ENCODE measurements at places on chromosomes 3 and 15.

- no peak for DNase-seq
These were observed 25.2 kb downstream of the ARPP21 start for GRCh38 chr3:35664460-35664919.

GRCh38 chr15:64883997-64884511 lies 27.6 kb upstream of the ANKDD1A start:
- peak; percentile 91 for DNase-seq

GRCh38 chr3:171743327-171744157 lies 66.7 kb downstream of the PLD1 start:
- no peak for DNase-seq

GRCh38 chr3:64437131-64437530 lies 211.9 kb upstream of the PRICKLE2 start:
- no peak for DNase-seq

- DNase-seq, result no peak
These were observed 184.0 kb upstream of the LYSMD4 start for GRCh38 chr15:99917252-99917651.

GRCh38 chr3:13139471-13140065 lies 66.3 kb upstream of the IQSEC1 start:
- DNase-seq, result no peak

DNA sequence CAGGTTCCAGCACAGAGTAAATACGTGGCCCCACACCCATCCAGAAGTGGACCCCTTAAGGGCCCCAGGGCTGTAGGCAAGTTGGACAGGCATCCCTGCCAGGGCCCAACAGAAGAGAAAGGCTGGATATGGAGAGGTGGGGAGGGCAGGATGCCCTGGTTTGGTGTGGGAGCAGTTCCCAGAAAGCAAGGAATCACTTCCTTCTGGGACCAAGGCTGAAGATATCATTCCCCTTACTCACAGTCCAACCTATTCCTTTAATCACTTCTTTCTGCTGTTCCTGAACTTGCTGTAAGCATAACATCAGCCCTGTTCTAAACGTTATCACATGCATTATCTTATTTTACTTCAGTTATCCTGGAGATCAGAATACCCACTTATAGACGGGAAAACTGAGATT lies 6.1 kb upstream of the MESP2 start:
- no peak for DNase-seq

DNA sequence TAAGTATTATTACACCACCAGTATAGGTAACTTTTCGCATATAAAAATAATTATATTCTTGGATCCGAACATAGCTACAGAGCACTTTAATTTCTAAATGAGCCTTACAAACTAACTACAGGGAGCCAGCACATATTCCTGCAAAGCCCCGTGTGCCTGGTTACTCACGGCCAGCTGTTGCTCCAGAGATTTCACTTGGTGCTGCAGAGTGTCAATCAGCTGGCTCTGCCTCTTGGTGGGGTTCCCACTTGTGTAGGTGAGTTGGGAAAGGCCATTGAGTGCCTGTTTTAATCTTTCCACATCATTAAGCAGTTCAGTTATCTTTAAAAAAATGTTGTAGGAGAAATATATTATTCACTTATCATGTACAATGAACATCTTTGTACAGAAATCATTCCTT lies 98.9 kb downstream of the UACA start:
- no peak for DNase-seq

DNA sequence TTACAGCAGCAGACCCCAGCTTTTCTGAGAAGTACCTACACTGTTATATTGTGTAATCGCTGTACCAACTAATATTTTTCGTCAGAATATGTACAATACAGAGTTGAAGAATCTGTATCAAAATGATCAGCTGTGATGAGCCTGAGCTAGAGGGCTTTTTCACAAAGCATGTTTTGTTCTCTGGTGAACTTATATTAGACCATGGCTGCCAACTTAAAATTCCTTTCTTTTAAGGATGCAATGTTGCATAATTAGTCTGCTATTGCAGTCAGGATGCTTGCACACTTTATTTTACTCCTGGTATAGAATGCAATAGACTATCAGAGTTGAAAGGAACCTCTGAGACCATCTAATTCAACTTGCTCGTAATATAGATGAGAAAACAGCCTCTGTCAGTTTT lies 127.8 kb downstream of the RBMS3 start:
- DNase-seq, result no peak

GRCh38 chr15:53910852-53911251 lies 67.4 kb upstream of the UNC13C start:
- DNase-seq, result no peak

DNA sequence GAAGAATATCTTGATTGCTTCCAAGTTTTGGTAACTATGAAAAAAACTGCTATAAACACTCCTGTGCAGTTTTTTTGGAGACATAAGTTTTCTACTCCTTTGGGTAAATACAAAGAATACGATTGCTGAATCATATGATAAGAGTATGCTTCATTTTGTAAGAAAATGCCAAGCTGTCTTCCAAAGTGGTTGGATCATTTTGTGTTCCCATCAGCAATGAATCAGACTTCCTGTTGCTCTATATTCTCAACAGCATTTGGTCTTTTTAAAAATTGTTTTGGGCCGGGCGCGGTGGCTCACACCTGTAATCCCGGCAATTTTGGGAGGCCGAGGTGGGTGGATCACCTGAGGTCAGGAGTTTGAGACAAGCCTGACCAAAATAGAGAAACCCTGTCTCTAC lies 14.5 kb downstream of the BTD start:
- no peak for DNase-seq

DNA sequence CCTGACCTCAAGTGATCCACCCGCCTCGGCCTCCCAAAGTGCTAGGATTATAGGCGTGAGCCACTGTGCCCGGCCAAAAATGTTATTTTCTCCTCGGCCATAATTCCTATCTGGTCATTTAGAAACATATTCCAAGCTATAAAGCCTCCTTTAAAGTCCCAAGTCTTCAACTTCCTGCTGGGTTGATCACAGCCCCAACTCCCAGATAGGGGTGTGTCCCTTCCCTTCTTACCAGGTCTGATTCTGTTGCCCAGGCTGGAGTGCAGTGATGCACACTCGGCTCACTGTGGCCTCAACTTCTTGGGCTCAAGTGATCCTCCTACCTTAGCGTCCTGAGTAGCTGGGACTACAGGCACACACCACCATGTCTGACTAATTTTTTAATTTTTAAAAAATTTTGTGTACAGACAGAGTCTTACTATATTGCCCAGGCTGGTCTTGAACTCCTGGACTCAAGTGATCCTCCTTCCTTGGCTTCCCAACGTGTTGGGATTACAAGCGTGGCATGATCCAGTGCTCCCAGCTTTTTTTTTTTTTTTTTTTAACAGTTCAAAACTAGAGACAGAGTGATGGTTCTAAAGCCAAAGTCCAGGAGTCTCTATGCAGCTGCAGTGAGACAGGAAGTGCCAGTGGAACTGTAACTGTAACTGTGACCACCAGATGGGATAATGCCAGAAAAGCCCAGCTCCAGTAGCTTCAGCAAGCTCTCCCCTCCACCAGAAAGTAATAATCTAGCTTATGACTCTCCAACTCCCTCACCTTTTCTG lies 8.2 kb upstream of the PRKAR2A start:
- DNase-seq, result no peak

DNA sequence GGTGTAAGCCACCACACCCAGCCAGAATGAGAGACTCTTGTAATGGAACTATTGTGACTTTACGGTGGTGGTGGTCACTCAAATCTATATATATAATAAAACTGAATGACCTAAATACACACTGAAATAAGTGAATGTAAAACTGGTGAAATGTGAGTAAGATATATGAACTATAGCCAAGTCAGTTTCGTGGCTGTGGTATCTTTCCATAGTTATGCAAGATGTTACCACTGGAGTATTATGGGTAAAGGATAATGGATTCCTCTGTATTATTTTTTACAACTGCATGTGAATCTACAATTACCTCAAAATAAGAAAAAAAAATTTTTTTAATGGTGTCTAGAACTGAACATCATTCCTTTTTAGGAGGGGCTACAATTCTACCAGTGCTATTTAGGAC lies 21.9 kb downstream of the PIK3CB start:
- DNase-seq, result no peak

GRCh38 chr3:32990116-32990515 lies 38.7 kb downstream of the CCR4 start:
- DNase-seq, result no peak

GRCh38 chr3:156598413-156598812 lies 43.5 kb upstream of the SSR3 start:
- DNase-seq, result no peak

- no peak for DNase-seq
These were observed 30.1 kb downstream of the SCG5 start for GRCh38 chr15:32671339-32672325.

- DNase-seq, result peak; percentile 83
These were observed 23.2 kb downstream of the RPLP1 start for GRCh38 chr15:69475769-69476358.

GRCh38 chr3:95883801-95884200 lies 930.6 kb upstream of the EPHA6 start:
- DNase-seq, result no peak

DNA sequence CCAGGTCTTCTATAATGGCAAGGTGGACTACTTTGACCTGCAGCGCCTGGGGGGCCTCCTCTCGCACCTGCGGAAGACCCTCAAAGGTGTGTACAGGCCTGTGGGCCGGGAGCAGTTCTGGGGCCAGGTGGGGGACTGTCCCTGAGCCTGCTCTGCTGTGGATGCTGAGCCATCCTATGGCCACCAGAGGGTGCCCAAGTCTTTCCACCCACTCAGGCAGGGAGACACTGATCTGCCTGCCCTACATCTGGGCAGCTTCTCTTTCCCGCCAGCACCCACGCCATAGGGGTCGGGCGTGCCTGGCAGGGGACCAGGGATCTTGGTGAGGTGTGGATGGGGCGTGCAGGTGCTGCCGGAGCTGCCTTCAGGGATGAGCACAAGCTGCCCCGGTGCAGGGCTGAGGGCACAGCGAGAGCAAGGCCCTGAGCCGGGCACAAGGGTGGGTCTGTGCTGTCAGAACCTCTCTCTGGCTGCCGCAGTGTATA lies 14.1 kb downstream of the RNF123 start:
- peak; percentile 79 for DNase-seq

DNA sequence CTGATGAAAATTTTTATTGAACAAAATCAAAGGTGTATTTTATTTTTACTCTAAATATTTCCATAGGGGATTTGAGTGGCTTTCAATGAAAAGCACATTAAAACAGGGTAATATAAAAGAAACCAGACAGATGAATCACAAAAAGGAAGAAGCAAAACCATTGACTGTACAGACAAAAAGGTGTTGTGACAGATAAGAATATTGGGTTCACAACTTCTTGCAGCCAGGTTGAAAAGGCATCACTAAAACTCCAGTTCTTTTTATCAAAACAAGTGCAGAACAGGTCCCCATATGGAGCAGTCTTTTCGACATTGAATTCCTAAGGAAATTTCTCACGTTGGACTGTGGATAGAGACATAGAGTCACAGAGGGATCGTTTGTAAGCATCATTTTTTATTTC lies 53.8 kb downstream of the AGTR1 start:
- no peak for DNase-seq

- peak; percentile 35 for DNase-seq
These were observed 34.3 kb downstream of the STT3B start for GRCh38 chr3:31567036-31567435.
